Smooth muscle cell of trachea (primary cell): ENCODE measurements at places on chromosomes 5 and 9. TPM values are rescaled to one million over a fixed set of nuclear protein-coding genes. Genes with fewer than 3 reads are reported as not detected.

The EIF4E1B gene
- not detected in 2 replicates for total RNA-seq

The SHROOM1 gene
- total RNA-seq: 8.6 and 9.1 TPM in 2 replicates

The C5orf58 gene
- total RNA-seq: not detected in 2 replicates

The MLANA gene
- total RNA-seq: not detected in 2 replicates

The GRHPR gene
- total RNA-seq: 107 and 139 TPM in 2 replicates

The CAMK4 gene
- total RNA-seq: 3.5 and 6.4 TPM in 2 replicates

The RMI1 gene
- total RNA-seq: 5.3 and 14.5 TPM in 2 replicates

The GABRG2 gene
- total RNA-seq: not detected in 2 replicates

The GABRB2 gene
- not detected in 2 replicates for total RNA-seq

The FAM163B gene
- total RNA-seq: not detected in 2 replicates

The OCLN gene
- total RNA-seq: 1.0 and 2.2 TPM in 2 replicates

The CLIC3 gene
- 1.6 and 5.8 TPM in 2 replicates for total RNA-seq

The IFNA6 gene
- total RNA-seq: not detected in 2 replicates

The RASEF gene
- 0.44 and 0.50 TPM in 2 replicates for total RNA-seq
